CD4-positive, alpha-beta memory T cell (primary cell): ENCODE measurements at places on chromosomes 2 and 18. TPM values are rescaled to one million over a fixed set of nuclear protein-coding genes. Genes with fewer than 3 reads are reported as not detected.

- peaks cover 24% of the 10 kb centered on the region for H3K36me3 ChIP-seq
- no peak for DNase-seq
- H3K4me3 ChIP-seq: no peak overlapping the region
Observed at GRCh38 chr2:219207884-219208740, 1.5 kb downstream of the ZFAND2B start.

MARCHF4 gene
- total RNA-seq: not detected

GRCh38 chr18:24446453-24446852 lies 14.0 kb upstream of the HRH4 start:
- H3K27ac ChIP-seq: no peak overlapping the region
- DNase-seq: no peak
- no peaks in the 10 kb centered on the region for H3K27me3 ChIP-seq

DNA sequence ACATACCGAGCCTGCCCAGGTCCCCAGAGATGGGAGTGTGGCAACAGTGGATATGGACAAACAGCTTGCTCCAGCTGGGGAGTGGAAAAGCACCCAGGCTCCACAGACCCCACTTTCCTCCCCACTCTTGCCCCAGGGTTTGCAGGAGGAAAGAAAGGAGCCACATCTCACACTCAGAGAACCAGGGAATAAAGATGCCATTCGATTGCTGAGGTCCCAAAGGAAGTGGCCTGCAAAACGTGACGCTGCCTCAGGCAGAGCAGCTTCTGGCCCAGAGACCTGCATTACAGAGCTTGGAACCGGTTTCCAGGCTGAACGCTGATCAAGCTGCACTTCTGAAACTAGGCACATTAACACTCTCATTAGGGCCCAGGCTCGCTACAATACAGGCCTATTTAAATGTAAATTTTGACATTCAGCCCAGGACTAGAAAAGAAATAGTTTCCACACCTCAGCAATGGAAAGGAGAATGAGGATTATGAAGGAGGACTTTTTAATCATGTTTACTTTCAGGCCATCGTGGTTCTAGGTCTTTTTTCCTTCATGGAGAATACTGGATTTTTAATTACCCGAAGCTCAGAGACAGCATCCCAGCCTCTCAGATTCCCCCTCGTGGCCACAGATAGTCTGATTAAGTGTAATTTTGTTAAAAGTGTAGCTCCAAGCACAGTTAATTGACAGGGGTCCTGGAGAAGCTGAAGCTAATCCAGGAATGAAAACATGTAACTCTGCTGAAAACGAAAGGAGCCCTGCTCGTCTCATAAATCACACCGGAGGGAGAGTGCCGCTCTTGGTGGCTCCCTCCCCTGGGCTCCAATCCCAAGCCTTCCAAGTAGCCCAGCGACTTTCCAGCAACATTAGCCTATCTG lies 221.3 kb upstream of the RAB6C start:
- H3K27ac ChIP-seq: no peak overlapping the region
- no peak overlapping the region for H3K4me3 ChIP-seq
- no peaks in the 10 kb centered on the region for H3K27me3 ChIP-seq
- no peaks in the 10 kb centered on the region for H3K4me1 ChIP-seq
- DNase-seq: no peak

GRCh38 chr2:240069829-240070228 lies 16.5 kb upstream of the OR6B3 start:
- no peak overlapping the region for H3K4me3 ChIP-seq
- H3K27me3 ChIP-seq: no peaks in the 10 kb centered on the region
- no peaks in the 10 kb centered on the region for H3K36me3 ChIP-seq
- no peak for DNase-seq

DNA sequence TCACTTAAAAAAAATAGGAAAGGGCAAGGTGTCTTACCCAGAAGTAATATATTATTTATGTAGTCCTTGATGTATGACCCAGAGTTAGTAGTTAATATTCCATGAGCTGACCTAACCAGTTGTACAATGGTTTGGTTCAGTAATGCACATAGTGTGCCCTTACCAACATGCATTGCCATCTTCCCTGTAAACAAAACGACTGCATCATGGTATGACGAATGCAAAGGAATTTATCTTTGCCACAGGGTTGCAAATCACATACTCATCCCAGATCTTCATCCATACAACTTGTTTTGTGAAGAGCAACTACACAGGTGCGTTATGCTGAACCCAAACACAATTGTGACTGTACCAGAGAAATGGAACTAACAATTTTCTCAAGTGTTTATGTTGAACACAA lies 68.9 kb upstream of the ZSWIM2 start:
- H3K36me3 ChIP-seq: no peaks in the 10 kb centered on the region
- no peaks in the 10 kb centered on the region for H3K4me1 ChIP-seq
- DNase-seq: no peak
- no peak overlapping the region for H3K4me3 ChIP-seq

DNA sequence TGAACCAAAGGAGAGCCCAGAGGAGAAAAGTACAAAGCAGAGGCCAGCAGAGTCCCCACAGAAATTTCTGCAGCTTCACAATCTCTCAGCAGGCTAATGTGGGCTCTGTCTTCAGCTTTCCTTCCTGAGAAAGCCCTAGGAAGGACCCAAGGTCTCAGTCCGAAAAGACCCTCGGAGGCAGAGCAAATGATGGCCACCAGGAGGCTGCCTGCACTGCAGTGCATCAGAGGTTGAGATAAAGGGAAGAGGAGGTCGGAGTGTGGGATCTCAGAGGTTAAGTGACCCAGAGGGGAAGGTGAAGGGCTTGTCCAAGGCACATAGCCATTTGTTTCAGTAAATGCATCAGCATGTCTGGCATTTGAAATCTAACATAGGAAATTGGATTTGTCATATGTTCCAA lies 299.1 kb upstream of the SLC14A2 start:
- no peaks in the 10 kb centered on the region for H3K27me3 ChIP-seq
- H3K36me3 ChIP-seq: no peaks in the 10 kb centered on the region
- H3K27ac ChIP-seq: no peak overlapping the region

ZNF892 gene
- total RNA-seq: 4.7 TPM

DNA sequence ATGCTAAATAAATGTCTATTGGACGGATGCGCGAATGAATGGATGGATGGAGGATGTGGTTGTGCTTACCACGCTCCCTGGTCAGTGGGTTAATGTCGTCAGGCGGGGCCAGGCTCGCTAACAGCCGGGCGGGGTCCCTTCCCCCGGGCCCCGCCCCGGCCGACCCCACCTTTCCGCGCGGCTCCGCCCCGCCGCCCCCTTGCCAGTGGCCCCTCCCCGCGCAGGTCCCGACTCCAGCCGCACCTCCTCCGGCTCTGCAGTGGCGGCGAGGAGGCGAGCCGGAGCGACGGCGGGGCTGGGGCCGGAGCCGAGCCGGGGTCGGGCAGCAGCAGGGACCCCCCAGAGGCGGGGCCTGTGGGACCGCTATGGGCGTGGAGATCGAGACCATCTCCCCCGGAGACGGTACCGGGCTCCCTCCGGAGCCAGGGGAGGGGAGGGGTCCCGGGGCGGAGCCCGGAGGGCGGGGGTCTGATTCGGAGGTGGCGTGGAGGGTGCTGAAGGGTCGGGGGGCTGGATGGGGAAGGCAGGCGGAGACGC lies at the start of gene FKBP1B:
Gene FKBP1B, plus strand, starts transcription at position 257 of the 537 bp plus-strand sequence. Its CDS starts 109 bp downstream, at position 366.
- H3K27ac ChIP-seq: no peak within 1 kb of the TSS
- DNase-seq: peak; percentile 43
- peaks cover 25% of the 10 kb centered on the region for H3K4me1 ChIP-seq
- H3K4me3 ChIP-seq: peak within 1 kb of the TSS; percentile 54

SLC11A1 gene
- total RNA-seq: 1.3 TPM

FZD7 gene
- 0.61 TPM for total RNA-seq

FBXO36 gene
- 0.55 TPM for total RNA-seq

SLC8A1 gene
- total RNA-seq: 0.36 TPM

- no peaks in the 10 kb centered on the region for H3K27me3 ChIP-seq
- H3K4me3 ChIP-seq: no peak overlapping the region
- no peaks in the 10 kb centered on the region for H3K36me3 ChIP-seq
Observed at GRCh38 chr2:6074089-6074643, 382.0 kb downstream of the SOX11 start.

RIT2 gene
- total RNA-seq: not detected

TOGARAM2 gene
- 2.7 TPM for total RNA-seq

DNA sequence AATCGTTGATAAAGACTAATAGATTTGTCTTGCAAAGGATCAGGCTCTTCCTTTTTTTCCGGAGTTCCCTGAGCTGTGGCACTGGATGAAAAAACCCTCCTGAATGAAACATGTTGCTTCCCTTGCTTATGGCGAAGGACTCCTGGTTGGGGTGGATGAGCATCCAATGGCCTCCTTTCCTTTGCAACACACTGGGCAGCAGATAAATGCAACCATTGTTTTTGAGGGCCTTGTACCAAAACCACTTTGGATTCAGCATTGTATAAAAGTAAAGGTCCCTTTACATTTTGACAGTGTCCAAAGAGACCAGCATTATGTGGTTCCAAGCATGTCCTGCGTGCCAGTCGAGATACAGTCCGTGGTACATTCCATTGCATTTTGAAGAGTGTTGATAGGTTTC lies 44.7 kb downstream of the FAM210A start:
- no peak overlapping the region for H3K27ac ChIP-seq
- H3K4me1 ChIP-seq: no peaks in the 10 kb centered on the region
- no peaks in the 10 kb centered on the region for H3K36me3 ChIP-seq
- H3K27me3 ChIP-seq: no peaks in the 10 kb centered on the region
- DNase-seq: no peak

CKAP2L gene
- 0.06 TPM for total RNA-seq

DNA sequence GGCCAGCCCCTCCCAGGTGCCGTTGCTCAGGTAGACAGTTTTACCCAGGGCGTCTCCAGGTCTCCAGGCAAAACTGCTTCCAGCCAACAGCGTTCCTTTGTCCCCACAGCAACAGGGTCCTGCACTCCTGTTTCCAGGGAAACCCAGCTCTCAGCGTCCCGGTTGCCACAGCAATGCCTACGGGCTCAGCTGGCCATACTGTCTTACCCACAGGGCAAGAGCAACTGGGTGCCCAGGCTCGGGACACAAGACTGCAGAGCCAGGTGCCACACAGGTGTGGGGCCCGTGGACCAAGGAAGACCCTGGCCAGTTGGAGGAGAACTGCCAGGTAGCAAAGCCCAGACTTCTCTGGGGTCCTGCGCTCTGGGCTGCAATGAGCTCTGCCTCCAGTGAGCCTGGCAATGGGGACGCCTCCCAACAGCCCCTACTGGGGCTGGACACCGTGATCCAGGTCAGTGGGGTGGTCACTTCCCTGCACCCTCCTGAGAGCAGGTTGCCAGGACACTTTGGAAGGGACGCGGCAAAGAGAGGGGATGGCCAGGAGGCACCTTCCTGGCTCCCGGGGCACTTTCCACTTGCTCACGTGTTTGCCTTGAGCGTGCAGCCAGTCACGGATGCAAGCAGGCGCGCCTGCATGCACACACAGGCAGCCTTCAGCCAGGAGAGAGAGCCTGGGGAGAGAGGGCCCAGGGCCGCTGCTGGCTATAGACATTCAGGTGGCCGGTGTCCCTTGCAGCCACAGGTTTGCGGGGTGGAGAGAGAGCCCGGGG lies at the start of gene CROCC2:
Gene CROCC2, plus strand, starts transcription at position 196 of the 770 bp plus-strand sequence. Its CDS starts 178 bp downstream, at position 374.
- no peaks in the 10 kb centered on the region for H3K36me3 ChIP-seq
- no peak within 1 kb of the TSS for H3K4me3 ChIP-seq
- H3K27ac ChIP-seq: no peak within 1 kb of the TSS
- H3K4me1 ChIP-seq: no peaks in the 10 kb centered on the region
- no peak for DNase-seq
- H3K27me3 ChIP-seq: no peaks in the 10 kb centered on the region

- no peaks in the 10 kb centered on the region for H3K27me3 ChIP-seq
- peak overlapping the region; percentile 25 for H3K4me3 ChIP-seq
- peaks cover 16% of the 10 kb centered on the region for H3K4me1 ChIP-seq
Observed at GRCh38 chr18:46624127-46624526, 32.9 kb downstream of the LOXHD1 start.

MEP1B gene
- total RNA-seq: not detected

DNA sequence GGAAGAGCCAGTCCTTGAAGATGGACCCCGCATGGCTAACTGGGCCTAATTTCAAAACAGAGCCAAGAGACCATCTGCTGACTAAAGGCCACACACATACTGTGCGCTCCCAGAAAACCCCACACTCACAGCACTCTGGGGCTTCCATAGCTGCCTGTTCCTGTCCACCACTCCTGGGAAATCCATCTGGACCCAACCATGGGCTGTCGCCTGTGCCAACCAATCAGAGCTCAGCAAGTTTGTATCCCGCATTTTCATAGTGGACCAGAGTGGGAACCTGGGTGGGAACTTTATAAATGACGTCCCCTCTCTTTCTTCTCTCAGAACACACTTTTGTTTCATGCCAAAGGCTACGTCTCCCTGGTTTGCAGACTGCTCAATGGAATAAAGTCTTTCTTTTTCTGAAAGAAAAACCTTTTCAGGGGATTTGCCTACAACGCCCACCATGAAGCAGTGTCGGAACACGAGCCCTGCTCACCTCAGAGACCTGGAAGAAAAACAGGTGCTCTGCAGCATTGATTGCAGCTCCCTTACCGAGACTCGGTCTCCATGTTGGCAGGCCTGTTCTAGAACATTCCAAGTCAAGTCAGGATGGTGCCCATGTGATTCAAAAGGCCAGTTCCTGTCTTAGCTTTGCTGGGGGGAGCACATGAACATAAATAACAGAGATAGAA lies 137.2 kb upstream of the GPC1 start:
- no peak overlapping the region for H3K4me3 ChIP-seq
- H3K36me3 ChIP-seq: no peaks in the 10 kb centered on the region
- no peak overlapping the region for H3K27ac ChIP-seq
- DNase-seq: no peak

ABCG5 gene
- total RNA-seq: not detected

- DNase-seq: no peak
- no peaks in the 10 kb centered on the region for H3K36me3 ChIP-seq
- no peak overlapping the region for H3K4me3 ChIP-seq
- no peaks in the 10 kb centered on the region for H3K4me1 ChIP-seq
Observed at GRCh38 chr2:165544897-165545296, 75.4 kb downstream of the CSRNP3 start.

DNA sequence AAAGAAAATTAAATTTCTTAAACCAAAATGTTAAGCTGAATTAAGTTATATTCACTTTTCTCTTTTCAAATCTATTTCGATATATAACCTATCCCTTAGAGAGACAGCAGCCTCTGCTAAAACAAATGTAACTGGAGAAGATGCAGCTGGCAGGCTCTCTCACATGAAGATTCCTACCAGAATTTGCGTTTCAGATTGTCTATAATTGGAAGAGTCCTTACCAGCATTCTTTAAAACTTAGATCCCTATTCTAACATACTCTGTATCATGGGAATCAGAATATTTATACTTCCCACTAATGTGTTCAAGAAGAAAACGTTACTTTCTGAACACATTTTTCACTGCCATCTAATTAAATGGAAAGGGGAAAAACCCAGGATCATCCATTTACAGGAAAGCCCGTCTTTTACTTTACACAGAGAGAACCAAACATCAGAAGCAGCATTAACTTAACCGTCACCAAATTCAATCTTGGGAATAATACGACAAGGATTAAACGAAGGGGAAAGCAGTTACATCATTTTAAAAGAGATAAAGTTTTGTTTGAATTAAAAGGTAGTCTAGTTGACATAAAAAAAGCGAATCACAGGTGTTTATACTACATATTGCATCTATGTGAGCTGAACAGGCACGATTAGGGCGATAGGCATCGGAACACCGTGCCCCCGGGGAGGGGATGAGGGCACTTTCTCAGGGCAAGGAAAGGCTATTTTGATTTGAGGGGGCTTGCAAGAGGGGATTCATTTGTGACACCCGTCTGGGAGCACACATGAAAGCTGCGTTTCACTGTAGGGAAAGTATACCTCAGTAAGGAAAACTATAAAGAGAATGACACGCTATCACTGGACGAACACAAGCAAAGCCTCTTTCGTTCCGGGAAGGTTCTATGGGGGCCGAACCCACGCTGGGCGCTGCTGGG lies 1.3 kb downstream of the PTPN2 start:
- peak overlapping the region; percentile 100 for H3K27ac ChIP-seq
- H3K4me3 ChIP-seq: peak overlapping the region; percentile 81
- no peaks in the 10 kb centered on the region for H3K36me3 ChIP-seq

- H3K4me1 ChIP-seq: no peaks in the 10 kb centered on the region
- H3K36me3 ChIP-seq: no peaks in the 10 kb centered on the region
- H3K27ac ChIP-seq: no peak overlapping the region
- no peaks in the 10 kb centered on the region for H3K27me3 ChIP-seq
- H3K4me3 ChIP-seq: no peak overlapping the region
Observed at GRCh38 chr2:58633613-58634365, 392.7 kb upstream of the FANCL start.
